Colonic mucosa (tissue), 4 donors: ENCODE measurements at places on chromosomes 2 and 18. TPM values are rescaled to one million over a fixed set of nuclear protein-coding genes. Genes with fewer than 3 reads are reported as not detected.

Gene SPR
- 129 TPM for total RNA-seq

Gene ELOA2
- not detected for total RNA-seq

Gene APLF
- 0.96 TPM for total RNA-seq

Gene INPP1
- 35.3 TPM for total RNA-seq

Gene ABCG8
- 0.12 TPM for total RNA-seq

Gene PROKR1
- 0.08 TPM for total RNA-seq

Gene CYP27C1
- total RNA-seq = not detected
